Activated T-cell treated with anti-CD3 and anti-CD28 coated beads, Interleukin-2, amount 50 U/mL, for 72 hours (primary cell): ENCODE measurements at places on chromosomes 6 and 20. TPM values are rescaled to one million over a fixed set of nuclear protein-coding genes. Genes with fewer than 3 reads are reported as not detected.

GRCh38 chr6:125173341-125174095, 19.9 kb downstream of the TPD52L1 start:
- no peaks in the 10 kb centered on the region for H3K36me3 ChIP-seq
- no peak overlapping the region for H3K27ac ChIP-seq
- no peak for DNase-seq

- no peaks in the 10 kb centered on the region for H3K36me3 ChIP-seq
- peak overlapping the region; percentile 75 for H3K4me3 ChIP-seq
- H3K4me1 ChIP-seq: peaks cover 41% of the 10 kb centered on the region
Observed at GRCh38 chr20:32481311-32482142, 103.6 kb downstream of the NOL4L start.

GRCh38 chr6:20918868-20919267, 384.6 kb downstream of the CDKAL1 start:
- H3K27me3 ChIP-seq: no peaks in the 10 kb centered on the region
- peaks cover 30% of the 10 kb centered on the region for H3K4me1 ChIP-seq
- H3K36me3 ChIP-seq: peaks cover 15% of the 10 kb centered on the region
- DNase-seq: no peak
- no peak overlapping the region for H3K27ac ChIP-seq

DNA sequence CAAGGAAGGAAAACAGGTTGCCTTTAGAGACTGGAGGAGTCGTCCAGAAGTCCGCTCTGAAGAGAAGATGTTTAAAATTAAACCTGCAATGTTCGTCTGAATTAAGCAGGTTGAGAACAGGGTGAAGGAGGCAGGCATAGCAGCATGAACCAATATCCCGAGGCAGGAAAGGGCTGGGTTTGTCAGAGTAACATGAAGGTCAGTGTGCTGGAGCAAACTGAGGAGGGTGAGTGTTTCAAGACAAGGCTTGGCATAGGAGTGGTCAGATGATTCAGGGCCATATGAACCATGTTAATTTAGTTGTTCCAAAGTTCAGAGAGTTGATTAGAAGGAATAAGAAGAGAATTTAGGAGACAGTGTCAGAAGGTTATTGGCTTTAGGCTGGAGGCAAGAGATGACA, 93.3 kb downstream of the UTRN start:
- H3K36me3 ChIP-seq: peaks cover 17% of the 10 kb centered on the region
- no peaks in the 10 kb centered on the region for H3K27me3 ChIP-seq
- H3K4me3 ChIP-seq: no peak overlapping the region
- peak overlapping the region; percentile 4 for H3K27ac ChIP-seq
- H3K4me1 ChIP-seq: peaks cover 42% of the 10 kb centered on the region

DNA sequence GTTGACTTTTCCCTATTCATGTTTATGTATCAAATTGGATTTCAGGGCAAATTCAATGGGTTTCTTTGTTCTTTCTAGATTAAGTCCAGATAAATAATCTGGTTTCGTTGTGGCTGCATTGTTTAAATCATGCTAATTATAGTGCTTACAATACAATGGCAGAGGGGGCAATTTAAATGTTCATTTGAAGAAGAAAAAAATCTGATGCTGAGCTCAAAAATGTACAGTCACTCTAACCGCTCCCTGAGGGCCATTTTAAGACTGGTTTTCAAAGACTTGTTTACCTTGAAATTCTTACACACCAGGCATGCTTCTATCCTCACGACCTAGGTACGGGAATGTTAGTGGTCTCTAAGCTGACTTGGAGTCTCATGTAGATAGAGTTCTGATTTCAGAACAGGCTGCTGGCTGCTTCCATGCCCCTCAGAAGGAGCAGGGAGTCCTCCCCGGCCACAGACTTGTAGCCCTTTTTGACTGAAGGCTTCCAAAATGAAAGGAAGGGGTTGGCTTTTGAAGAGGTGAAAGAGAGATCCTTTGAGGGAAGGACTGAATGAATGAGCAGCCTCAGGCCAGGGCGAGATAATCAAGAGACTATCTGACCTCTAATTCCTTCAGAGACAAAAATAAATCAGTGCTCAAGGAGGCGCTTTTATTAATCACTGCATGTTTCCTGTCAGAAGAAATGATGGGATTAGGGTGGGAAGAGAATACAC, 86.1 kb upstream of the ZNF217 start:
- peak overlapping the region; percentile 59 for H3K4me3 ChIP-seq
- H3K4me1 ChIP-seq: peaks cover 47% of the 10 kb centered on the region
- DNase-seq: no peak
- no peaks in the 10 kb centered on the region for H3K27me3 ChIP-seq
- no peaks in the 10 kb centered on the region for H3K36me3 ChIP-seq
- peak overlapping the region; percentile 3 for H3K27ac ChIP-seq

CST7 gene
- 174 TPM for total RNA-seq

DNA sequence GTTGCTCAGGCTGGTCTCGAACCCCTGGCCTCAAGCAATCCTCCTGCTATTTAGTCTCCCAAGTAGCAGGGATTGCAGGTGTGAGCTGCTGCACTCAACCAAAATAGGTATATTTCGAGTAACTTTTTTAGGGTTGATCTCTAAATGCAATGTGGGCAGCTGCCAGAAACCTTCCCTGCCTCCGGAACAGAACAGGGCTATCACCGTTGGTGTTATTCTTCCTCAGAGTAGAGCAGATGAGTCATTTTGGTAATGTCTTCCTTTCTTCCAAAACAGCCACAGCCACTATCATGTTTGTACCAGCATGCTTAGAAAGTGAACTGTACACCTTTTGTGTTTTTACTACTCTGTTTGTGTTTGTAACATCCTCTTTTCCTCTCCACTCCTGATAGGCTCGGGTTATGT, 44.1 kb downstream of the SNX9 start:
- H3K27ac ChIP-seq: no peak overlapping the region
- peak; percentile 18 for DNase-seq
- peak overlapping the region; percentile 45 for H3K4me3 ChIP-seq
- H3K27me3 ChIP-seq: peaks cover 8% of the 10 kb centered on the region
- peaks cover 14% of the 10 kb centered on the region for H3K36me3 ChIP-seq

GRCh38 chr6:5905431-5906339, 101.0 kb downstream of the NRN1 start:
- no peak overlapping the region for H3K4me3 ChIP-seq
- no peaks in the 10 kb centered on the region for H3K4me1 ChIP-seq
- H3K27me3 ChIP-seq: no peaks in the 10 kb centered on the region
- no peaks in the 10 kb centered on the region for H3K36me3 ChIP-seq
- no peak for DNase-seq

DNA sequence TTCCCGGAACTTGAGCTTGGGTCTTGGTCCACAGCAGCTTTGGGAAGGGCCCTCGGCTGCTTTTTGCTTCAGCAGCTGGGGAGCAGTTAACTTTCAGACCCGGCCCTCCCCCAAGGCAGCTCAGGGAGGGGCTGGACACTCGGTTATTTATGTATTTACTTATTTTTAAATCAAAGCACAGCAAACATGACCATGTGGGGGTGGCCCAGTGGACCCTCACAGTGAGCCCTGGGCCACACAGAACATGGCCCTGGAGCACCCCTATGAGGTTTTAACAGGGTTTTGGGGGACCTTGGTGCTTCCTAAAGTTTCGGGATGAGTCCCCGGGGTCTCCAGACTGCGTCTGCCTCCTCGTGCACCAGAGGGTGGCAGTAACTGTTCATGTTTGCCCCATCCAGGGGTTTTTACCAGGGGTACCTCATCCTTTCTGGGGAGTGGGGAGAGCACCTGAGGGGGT, 26.6 kb upstream of the NPBWR2 start:
- no peak for DNase-seq
- H3K4me3 ChIP-seq: no peak overlapping the region
- H3K27ac ChIP-seq: no peak overlapping the region
- peaks cover 7% of the 10 kb centered on the region for H3K27me3 ChIP-seq
- no peaks in the 10 kb centered on the region for H3K4me1 ChIP-seq

DNA sequence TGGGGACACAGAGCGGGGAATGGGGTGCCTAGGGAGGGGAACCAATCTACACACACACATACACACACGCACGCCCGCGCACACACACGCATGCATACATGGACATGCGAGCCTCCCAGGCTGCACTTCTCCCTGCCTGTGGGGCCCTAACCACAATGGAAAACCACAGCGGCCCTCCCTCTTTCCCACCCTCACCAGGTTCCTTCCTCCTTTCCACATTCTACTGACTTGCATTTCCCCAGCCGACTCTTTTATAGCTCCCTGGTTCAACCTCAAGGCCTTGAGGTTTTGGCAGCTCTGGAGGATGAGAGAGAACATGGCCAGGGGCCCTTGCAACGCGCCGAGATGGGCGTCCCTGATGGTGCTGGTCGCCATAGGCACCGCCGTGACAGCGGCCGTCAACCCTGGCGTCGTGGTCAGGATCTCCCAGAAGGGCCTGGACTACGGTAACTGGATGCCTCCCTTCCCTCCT, at the start of gene BPI:
Gene BPI (plus strand): TSS at position 249 of the 472 bp plus-strand sequence. CDS start 68 bp downstream, at position 317.
- peak within 1 kb of the TSS; percentile 21 for H3K4me3 ChIP-seq
- no peaks in the 10 kb centered on the region for H3K36me3 ChIP-seq
- no peak within 1 kb of the TSS for H3K27ac ChIP-seq
- peaks cover 30% of the 10 kb centered on the region for H3K4me1 ChIP-seq
- no peak for DNase-seq

- peaks cover 7% of the 10 kb centered on the region for H3K27me3 ChIP-seq
- no peak overlapping the region for H3K27ac ChIP-seq
- peaks cover 6% of the 10 kb centered on the region for H3K36me3 ChIP-seq
- DNase-seq: no peak
Observed at GRCh38 chr6:157513004-157513603, 132.1 kb downstream of the ZDHHC14 start.

DNA sequence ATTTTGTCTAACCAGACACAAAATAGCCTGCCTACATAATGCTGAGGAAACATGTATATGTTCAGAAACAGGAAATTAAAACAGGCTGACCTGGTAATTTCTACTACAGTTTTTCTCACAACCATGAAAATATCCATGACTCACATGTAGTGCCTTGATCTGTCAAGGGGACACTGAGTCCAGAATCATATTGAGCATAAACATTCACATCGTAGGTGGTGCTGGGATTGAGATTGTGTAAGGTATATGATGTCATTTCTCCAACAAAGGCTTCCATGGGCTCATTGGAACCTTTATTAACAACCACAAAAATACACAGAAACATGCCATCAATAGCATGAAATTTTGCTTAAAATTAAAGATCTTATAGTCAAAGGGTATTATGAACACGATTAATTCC, 80.9 kb downstream of the COL12A1 start:
- H3K4me1 ChIP-seq: no peaks in the 10 kb centered on the region
- H3K27me3 ChIP-seq: peaks cover 15% of the 10 kb centered on the region
- DNase-seq: no peak
- no peak overlapping the region for H3K27ac ChIP-seq
- no peaks in the 10 kb centered on the region for H3K36me3 ChIP-seq

DNA sequence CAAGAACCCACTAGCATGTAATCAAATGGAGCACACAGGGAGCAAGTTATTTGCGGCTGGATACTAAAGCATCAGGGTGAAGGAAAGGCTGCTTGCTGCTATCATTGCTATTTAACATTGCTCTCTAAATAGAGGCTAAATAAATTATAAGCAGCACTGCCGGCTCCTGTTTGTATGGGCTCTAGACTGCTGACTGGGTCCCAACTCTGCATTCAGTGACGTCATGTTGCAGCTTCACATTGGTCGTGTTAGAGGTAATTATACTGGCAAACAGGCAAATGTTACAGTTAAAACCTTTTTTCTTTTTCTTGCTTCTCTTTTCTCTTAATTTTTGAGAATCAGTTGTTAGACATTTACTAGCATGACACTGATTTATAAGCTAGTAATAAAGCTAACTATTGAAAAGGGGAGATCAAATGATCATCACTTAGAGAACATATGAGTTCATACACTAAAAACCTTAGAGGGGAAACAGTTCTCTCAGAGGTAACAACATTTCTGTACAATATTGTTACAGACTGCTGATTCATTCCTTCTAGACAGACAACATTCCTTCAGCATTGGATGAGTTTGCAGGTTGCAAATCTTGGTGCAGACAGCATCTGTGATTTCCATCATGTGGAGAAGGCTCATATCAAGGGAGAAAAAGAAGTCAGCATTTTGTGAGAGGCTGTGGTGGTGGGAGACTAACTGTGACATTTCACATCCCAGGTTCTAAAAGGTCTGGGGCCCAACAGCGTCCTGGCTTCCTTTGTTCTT, 15.9 kb downstream of the RFPL4B start:
- H3K4me1 ChIP-seq: no peaks in the 10 kb centered on the region
- no peak overlapping the region for H3K27ac ChIP-seq
- H3K27me3 ChIP-seq: peaks cover 18% of the 10 kb centered on the region
- no peak overlapping the region for H3K4me3 ChIP-seq
- no peaks in the 10 kb centered on the region for H3K36me3 ChIP-seq

DNA sequence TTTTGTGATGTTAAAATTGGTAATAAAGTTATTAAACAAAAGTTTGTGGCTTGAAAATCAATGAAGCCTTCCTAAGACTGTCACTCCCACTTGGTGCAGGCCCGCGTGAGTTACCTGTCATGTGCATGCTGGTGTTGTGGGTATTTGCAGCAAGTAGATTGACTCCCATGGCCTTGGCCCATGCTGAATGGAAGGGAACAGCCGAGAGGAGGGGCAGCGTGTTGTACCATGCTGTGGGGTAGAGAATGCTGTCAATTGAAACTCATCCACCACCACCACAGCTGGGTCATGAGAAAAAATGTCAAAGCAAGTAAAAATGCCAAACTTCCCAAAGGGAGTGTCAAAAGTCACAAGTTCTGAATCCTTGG, 12.7 kb upstream of the VNN1 start:
- no peaks in the 10 kb centered on the region for H3K36me3 ChIP-seq
- H3K4me1 ChIP-seq: no peaks in the 10 kb centered on the region
- H3K4me3 ChIP-seq: no peak overlapping the region
- H3K27me3 ChIP-seq: no peaks in the 10 kb centered on the region
- DNase-seq: no peak

SCUBE3 gene
- 0.16 TPM for total RNA-seq

EYA4 gene
- not detected for total RNA-seq

PAX1 gene
- not detected for total RNA-seq

DNA sequence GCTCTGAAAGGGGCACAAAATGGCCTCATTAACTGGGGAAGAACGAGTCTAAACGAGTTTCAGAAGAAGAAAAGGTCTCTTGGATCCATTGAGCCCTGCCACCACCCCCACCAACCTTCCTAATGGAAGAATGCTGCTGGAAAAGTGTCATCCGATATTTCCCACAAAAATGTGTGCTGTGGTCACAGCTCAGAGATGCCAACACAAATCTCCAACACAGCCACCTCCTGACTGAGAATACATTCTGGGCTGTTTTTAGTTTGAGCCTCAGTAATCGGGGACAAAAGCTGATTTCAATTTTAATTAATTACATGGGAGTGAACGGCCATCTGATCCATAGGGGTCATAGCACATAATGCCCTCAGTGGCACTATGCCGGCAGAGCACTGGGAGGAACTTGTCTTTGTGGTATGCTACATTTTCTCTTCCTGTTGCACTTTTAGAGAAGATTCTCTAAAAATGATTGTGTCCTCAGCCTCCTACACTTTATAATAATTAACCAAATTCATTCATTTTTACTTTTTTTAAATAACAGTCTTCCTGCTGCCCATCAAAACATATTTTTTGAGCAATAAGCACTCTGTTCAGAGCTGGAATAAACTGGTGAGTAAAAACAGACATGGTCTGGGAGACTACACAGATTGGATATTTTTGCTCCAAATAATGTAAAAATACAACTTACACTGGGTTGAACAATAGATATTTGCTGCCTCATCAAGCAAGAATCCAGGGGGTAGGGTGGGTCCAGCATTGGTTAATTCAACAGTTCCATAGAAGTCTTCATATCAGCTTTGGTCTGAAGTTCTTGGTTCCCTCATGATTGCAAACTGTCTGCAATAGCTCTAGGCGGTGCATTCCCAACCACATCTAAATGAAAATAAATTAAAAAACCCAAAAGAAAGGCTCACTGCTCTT, 143.6 kb upstream of the TMEM170B start:
- H3K4me1 ChIP-seq: no peaks in the 10 kb centered on the region
- peaks cover 7% of the 10 kb centered on the region for H3K27me3 ChIP-seq
- no peak overlapping the region for H3K4me3 ChIP-seq
- DNase-seq: no peak
- H3K36me3 ChIP-seq: peaks cover 2% of the 10 kb centered on the region

GRCh38 chr6:134373993-134374392, 56.1 kb upstream of the SGK1 start:
- no peaks in the 10 kb centered on the region for H3K27me3 ChIP-seq
- H3K4me3 ChIP-seq: no peak overlapping the region
- DNase-seq: no peak
